Activated naive CD4-positive, alpha-beta T cell (primary cell): ENCODE measurements at places on chromosomes 5 and 9.

DNA sequence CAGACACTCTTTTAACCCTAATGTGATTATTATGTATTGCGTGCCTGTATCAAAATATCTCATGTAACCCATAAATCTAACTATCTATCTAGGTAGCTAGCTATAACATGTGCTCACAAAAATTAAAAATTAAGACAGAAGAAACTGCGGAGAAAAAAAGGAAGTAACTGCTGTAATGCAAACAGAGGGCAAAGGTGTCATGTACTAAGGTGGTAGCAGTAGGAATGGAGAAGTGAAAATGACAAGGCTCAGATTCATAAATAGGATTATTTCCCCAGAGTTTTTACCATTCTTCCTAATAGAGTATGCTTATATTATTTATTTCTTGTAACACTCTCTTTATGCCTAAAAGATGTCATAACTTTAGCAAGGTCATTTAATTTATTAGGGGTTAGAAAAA, 1527.5 kb upstream of the C9orf72 start:
- DNase-seq: no peak

- no peak for DNase-seq
Observed at GRCh38 chr5:109911731-109912130, 222.0 kb downstream of the MAN2A1 start.

DNA sequence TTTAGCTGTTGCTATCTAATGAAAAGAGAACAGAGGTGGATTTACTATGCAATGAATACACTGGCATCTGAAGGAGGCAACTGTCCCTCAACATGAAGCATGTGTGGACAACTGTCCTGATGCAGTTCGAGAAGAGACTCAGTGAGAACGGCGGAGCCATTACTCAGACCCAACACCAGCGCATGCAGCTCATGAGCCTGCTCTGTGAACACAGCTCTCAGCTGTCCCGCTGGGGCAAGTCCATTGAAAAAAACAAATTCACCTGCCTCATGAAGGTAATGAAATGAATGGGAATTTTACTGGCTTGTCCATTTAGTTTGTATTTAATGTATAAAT, 78.8 kb downstream of the SPTLC1 start:
- no peak for DNase-seq

DNA sequence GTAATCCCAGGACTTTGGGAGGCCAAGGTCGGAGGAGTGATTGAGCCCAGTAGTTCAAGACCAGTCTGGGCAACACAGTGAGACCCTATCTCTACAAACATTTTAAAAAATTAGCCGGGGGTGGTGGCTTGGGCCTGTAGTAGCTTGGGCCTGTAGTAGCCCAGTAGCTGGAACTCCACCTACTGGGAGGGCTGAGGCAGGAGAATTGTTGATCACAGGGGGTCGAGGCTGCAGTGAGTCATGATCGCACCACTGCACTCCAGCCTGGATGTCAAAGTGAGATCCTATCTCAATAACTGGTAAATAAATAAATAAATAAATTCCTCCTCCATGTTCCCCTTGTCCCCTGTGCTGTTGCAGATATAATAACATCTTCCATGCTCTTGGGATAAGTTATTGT, 14.3 kb downstream of the VCAN start:
- DNase-seq: no peak

DNA sequence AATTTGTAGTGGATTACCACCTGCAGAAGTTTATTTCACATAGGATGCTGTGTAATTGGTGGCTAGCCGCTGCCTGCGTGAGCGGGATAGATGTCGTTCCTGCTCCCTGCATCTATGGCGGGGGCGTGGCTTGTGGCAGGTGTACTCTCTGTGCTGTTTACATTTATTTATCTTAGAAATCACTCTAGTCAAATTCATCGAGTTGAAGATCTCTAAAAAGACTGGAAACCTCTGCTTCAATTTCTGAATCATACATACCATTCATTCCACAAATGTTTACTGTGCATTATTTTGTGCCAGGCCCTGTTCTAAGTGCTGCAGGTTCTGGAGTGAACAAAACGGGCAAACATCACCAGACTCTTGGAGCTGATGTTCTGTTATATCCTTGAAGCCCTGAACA, 11.9 kb downstream of the ROPN1L start:
- no peak for DNase-seq

DNA sequence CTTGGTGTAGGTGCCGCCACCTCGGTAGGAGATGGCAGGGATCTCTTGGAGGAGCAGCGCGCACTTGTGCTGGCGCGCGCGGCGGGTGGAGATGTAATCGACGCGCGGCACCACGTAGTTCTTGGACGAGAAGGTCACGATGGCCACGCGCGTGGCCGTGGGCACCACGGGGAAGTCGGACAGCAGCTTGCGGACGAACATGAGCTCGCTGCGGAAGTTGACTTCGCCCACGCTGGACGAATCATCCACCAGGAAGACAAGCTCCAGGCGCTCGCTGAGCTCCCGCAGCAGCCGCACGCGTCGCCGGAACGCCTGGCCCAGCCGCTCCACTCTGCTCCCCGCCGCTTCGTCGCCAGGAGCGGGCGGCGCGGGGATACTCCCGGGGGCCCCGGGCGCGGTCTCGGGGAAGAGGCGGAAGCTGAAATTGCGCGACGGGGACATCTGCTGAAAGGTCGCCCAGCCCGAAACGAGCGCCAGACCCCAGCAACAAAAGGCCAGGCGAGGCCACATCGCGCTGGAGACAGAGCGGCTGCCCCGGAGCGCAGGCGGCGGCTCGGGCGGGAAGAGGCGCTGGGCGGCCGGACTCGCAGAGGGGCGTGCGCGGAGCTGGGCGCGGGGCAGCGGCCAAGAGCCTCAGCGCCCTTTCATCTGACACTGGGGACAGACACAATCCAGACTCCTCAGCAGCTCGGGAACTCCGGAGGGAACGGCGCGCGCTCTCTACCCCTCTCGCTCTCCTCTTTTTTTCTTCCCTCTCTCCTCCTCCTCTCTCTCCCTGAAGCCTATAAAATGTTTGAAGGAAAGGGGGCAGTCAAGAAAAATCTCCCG, at the start of gene SVEP1:
Gene SVEP1 (minus strand): TSS at position 708 of the 828 bp plus-strand sequence. CDS start 198 bp downstream, at position 510.
- no peak for DNase-seq

DNA sequence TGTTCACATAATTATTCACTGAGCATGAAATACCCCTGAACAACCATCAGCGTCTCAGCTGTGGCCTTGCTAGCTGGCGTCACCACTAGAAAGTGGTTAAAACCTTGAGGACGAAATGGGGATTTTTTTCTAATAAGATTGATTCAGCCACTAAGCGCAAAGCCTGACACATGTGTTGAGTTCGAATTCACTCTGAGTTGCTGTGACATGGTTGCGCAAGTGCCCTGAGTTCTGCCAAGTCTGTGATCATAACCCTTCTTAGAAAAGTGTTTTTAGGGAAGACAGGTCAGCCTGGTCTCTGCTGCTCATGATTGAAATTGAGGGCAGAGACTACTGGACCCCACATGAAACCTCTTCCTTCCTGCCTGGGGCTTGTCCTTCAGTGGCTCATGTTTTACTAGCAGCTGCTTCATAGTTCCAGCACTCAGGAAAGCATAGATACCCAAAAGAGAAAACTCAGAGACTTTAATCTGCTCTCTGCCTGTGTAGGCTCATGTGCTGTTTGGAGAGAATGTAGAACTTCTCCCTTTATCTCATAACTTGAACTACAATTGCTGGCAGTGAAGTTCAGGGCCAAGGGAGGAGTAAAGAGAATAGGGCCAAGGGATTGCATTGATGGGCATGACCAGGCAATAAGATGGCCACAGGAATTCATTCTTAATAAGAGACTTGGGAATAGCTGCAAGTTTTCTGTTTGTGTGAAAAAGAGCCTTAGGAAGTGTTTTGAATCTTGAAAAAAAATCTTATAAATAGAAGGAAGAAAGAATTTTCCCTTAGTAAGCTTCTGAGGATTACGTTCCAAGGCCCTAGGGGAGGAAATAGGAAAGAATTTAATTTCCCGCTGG, 66.8 kb upstream of the CXCL14 start:
- no peak for DNase-seq

GRCh38 chr9:114319147-114319546, 3.8 kb upstream of the ORM1 start:
- no peak for DNase-seq

DNA sequence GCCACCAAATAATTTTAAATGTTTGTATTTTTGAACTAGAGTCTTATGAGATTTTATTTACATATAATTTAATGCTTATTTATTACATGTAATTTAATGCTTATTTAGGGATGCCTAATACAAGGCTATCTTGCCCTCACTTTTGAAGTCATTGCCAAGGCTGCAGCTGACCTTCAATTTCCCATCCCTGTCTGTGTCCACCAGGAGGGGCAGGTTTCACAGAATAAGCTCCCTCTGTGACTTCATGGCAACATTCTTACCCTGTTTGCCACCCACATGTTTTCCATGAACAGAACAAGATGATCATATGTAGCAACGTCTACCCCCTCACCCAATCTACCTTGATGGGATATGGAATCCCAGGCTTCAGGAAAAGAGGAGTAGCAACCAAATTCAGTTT, 27.0 kb downstream of the C5 start:
- no peak for DNase-seq
